Suppressor macrophage (primary cell): ENCODE measurements at places on chromosomes 6 and 20.

DNA sequence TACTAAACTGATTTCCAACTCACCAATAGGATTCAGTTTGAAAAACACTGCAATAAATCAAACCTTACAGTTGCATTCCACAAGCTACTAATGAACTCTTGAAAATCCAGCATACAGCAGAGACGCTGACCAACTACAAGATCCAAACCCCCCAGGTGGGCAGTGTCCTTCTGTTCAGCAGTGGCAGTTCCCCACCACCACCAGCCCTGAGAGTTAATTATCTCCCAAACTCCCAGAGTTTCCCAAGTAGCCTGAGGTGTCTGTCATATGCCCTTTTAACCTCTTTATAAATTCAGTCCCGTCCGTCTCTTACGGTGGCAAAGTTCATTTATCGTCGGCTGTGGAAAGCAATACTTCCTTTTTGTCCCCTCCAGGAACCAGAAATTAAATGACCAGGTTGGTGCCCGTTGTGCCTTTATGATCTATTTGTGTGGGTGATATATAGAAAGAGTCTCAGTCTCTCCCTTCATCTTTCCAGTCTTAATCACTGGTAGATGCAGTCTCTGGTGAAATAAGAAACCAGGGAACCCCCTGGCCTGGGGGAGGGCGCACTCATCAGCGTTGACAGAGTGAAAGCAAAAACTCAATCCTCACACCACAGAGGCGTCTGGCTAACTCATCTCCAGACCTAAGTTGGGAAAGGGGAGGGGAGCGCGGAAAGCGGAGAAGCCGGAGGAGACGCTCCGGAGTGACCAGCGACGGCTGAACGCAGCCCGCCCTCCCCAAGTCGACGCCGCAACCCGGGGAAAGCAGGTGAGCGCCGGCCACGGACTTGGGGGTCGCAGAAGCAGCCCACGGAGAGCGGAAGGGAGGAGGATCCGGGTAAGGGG, 717 bp downstream of the MRPL14 start:
- DNase-seq, result peak; percentile 69

- no peak for DNase-seq
These were observed 2.6 kb downstream of the CD164 start for GRCh38 chr6:109379711-109380110.

DNA sequence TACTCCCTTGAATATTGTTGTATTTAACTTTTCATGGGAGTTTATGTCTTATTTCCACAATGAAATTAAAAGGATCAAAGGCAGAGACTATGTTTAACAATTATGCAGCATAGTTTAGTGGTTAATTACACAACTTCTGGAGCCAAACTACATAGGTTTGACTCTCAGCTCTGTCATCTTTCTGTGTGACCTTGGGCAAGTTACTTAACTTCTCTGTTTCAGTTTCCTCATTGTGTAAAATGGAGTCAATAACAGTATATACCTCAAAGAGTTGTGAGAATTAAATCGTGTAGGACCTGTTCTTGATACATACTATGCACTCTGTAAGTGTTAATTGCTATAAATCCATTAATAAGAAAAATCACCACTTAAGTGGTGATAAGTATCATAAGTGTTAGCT, 48.3 kb downstream of the BTBD9 start:
- DNase-seq, result no peak

GRCh38 chr6:4920914-4921410, 82.9 kb downstream of the RPP40 start:
- no peak for DNase-seq

- no peak for DNase-seq
These were observed 3.1 kb downstream of the CHMP4B start for GRCh38 chr20:33814238-33814712.

GRCh38 chr6:56916849-56917551, 37.9 kb upstream of the BEND6 start:
- no peak for DNase-seq

- peak; percentile 55 for DNase-seq
These were observed 54.3 kb upstream of the GPR31 start for GRCh38 chr6:167211881-167212712.

DNA sequence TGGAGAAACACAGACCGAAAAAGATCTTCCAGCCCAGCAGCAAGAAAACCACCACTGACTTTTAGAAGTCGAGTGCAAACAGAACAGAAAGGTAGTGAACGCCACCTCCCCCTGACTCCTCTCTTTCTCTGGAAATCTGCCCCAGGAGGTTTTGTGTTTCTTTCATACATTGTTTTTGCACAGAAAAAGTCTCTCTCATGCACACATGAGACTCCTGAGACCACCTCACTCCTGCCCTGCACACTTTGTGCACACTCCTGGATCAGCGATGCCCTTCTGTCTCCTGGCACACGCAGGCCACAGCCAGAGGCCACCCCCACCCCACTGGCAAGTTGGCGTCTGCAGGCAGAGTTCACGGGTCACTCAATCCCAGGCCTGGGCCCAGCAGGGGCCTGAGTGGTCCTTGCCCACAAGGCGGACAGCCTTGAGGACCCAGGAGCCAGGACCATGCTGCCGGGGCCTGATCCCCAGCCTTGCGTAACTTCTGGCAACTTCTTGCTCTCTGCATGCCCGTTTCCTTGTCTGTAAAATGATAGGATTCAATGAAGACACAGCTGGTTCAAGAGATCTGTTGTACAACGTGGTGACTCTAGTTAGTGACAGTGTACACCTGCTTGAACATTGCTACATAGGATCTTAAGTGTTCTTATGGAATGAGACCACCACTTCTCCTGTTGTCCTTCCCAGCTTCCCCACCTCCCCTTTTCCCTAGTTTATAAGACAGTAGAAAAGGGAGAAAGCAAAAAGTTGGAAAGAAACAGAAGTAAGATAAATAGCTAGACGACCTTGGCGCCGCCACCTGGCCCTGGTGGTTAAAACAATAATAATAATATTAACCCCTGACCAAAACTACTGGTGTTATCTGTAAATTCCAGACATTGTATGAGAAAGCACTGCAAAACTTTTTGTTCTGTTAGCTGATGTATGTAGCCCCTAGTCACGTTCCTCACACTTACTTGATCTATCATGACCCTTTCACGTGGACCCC, 30.2 kb upstream of the CST7 start:
- DNase-seq, result no peak

GRCh38 chr20:3102575-3103368, 18.2 kb upstream of the AVP start:
- no peak for DNase-seq

DNA sequence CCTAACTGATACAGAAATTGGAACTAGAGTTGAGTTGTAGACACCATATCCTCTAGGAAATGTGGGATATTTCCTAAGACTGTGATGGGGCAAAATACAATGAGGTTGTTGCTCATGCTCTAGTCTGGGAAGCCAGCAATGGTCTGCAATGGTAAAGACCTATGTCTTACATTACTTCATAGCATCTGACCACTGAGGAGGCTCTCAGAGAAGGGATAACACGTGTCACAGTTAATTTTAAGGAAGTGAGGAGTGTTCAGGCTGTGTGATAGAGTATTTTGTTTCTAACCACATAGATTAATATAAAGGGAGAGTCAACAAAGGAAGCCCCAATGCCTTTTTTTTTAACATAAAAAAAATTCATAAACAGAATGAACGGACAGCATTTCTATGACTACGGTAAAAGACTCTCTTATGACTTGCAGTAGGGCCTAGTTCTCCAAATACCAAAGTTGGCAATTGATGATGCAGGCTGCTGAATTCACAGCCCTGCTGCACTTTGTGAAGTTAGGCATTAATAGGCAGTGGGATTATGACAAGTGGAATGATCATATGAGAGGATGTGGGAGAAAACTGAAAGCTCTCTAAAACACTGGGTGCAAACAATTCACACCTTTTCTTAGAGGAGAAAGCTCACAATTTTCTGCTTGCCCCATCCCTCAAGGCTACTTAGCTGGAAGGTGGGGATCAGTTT, 13.7 kb downstream of the KCNS1 start:
- peak; percentile 84 for DNase-seq

DNA sequence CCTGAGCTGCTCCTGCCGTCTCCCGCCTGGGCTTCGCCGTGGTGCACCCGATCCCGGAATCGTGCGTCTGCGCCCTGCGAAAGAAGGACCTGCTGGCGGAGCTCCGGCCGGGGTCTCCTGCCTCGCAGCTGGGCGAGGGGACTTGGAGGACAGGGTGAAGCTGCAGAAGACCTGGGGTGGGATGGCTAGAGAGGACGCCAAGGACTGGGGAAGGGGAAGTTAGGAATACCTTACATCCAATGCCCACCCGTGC, 150.2 kb downstream of the PRL start:
- DNase-seq, result no peak

DNA sequence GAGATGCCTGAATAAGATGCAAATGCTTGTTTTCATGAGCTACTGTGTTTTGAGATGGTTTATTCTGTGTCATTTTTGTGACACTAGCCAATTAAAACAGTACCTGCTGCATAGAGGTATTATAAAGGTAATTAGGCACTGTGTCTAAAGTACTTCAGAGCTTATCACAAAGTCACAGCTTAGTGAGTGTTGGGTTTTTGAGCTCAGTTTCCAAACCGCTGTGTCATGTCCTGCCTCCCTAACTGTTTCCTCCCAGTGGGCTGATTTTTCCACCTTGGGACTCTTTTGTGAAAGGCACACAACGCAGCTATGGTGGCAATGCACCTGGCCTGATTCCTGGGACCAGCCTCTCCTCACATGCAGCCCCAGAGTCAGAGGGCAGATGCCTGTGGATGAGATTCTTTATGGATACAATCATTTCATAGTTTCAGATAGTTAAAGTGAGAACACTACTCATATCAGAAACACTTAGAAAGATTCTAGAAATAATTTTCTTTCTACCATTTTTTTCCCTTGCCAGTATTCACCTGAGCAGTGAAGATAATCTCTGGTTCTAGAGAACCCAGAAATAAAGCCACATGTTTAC, 41.3 kb upstream of the TAGAP start:
- DNase-seq, result no peak

DNA sequence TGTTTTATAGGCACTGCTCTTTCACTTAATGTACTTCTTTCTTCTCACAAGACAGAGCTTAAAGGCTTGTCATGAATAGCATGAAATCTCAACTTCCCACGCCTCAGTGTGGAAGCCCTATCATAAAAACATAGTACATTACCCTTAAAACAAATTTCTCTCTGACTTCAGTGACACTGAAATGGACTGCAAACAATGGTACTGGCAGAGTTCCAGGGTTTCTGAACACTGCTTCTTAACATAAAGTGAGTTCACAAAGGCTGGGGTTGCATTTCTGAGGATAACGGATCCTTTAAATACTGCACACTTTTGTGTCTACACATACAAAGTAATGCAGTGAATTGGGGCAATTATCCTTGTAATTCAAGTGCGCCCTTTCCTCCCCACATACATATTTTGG, 32.3 kb upstream of the PLEKHG1 start:
- DNase-seq, result no peak

DNA sequence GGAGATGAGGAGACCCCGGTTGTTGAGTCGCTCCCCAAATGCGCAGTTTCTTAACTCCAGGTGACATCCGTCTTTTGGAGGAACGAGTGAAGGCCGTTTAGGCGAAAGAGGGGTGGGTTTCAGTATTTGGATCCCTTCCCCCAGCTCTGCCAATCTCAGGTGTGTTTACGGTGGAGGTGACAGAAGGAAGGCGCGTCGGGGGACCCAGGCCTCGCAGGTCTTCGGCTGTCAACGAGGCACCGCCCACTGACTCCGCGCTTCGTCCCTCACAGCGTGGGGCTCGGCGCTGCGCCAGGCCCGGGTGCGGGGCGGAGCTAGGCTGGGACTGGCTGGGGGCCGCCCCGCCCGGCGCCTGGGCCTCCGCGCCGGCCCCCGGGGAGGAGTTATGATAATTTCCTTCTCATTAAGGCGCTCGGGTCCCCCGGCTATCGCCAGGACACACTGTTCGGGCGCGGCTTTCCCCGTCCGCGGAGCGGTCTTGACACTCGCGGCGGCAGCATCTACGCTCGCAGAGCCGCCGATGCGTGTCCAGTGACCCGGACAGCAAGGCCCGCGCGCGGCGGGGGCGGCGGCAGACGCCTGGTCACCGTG, at the start of gene TFAP2C:
TSS of gene TFAP2C (plus strand) at position 434 of the 591 bp plus-strand sequence. CDS start 239 bp downstream, outside the sequence.
- DNase-seq, result peak; percentile 75
